ENCODE measurements at places on chromosomes 5 and 9. TPM values are rescaled to one million over a fixed set of nuclear protein-coding genes. Genes with fewer than 3 reads are reported as not detected.

DNA sequence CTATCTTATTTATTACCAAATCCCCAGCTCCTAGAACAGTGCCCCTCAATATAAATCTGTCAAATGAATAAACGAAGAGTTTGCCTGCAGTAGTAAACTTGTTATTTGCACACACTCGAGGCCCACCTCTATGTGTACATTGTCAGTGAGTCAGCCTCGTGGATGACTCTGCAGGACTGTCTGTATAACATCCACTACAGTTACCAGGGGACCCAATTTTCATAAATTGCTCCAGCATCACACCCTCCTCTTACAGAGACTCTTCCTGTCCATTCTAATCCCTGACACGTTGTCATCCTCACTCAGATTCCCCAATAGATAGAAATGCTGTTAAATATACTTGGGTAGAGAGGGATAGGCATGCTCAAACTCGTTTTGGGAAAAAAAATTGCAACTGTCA, 478.5 kb downstream of the RAB3C start:
- no peak for DNase-seq

DNA sequence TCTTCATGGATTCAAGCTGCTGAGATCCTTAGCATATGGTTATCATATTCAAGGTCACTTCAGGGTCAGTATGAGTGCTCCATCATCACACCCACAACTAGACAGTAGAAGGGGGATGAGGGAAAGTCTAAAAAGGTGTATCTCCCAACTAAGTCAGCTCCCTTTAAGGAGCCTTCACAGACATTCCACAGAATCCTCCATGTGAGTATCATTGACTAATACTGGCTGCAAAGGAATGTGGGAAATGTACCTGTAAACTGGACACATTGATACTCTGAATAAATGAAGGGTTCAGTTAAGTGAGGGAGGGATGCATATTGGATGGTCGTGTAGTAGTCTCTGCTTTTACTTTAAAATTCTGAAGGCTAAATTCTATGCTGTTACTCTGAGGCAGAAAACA, 330.7 kb downstream of the LRRC70 start:
- DNase-seq: no peak

DNA sequence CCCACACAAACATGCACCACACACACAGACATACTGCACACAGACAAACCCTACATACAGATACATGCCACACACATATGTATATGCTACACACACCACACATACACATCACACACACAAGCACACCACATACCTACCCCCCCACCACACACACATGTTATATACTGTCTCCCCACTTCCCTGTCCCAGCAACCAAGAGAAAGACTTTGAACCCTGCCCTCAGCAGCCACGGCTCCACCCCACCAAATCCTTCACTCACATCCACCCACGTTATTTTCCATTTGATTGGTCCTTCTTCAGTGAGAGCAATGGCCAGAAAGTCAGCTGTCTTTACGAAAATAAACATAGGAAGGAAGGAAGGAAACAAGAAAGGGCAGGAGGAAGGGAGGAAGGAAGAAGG, 479.8 kb downstream of the DIRAS2 start:
- DNase-seq: peak; percentile 42

Gene CNTNAP3B
- total RNA-seq: 4.4 TPM

Gene HEMGN
- not detected for total RNA-seq

- DNase-seq: no peak
Measured at GRCh38 chr5:44499381-44499780, 110.2 kb upstream of the FGF10 start.

DNA sequence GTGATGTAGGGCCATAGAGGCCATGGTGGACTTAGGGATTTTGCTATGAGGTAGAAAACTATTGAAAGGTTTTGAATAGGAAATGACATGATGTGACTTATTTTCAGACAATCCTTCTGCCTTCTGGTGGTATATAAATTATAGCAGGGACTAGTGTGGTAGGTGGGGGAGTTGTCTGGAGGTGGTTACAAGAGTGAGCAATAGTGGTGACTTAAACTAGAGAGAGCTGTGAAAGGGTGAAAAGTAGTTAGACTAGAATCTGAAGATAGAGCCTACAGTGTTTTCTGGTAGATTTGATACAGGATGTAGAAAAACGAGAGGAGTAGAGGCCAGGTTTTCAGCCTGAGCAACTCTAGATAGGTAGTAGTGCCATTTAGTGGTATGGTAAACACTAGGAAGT, 32.3 kb downstream of the NAA35 start:
- DNase-seq: no peak

Gene COL15A1
- 9.5 TPM for total RNA-seq

DNA sequence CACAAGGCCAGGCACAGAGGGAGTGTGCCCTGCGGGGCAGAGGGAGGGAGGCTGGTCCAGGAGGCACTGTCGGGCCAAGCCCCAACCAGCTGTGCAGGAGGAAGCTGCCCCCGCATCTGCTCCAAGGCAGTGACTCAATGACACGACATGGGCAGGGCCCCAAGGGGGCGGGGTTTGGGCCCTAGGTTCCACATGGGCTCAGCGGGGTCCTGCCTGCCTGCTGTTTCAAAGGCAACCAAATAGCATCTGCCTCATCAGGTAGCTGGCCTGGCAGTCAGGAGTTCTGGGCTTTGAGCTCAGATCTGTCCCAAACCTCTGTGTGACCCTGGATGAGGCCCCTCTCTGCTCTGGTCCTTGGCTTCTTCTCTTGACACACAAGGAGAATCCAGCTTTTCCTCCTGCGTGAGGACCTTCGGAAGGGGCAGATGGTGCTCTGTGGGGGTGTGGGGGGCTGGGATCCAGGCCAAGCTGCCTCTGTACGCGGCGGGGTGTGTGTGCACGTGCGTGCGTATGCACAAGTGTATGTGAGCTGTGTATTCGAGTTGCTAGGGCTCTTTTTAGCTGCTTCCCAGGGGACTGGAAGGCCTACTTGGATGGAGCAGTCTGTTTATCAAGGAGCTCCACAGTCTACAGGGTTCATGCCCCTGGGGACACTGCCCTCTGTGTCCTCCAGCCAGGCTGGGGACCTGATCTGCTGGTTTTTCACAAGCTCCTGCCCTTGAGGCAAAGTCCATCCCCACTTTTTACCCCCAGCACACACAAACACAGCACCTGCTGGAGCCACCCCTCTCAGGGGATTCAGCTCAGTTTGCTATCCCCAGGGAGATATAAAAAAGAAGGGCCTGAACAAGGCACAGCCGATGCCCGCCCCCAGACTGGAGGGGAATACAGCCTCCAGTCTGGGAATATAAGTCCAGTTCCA, 138.9 kb downstream of the RGS3 start:
- peak; percentile 57 for DNase-seq

Measured in left colon (tissue), 2 donors.